ENCODE measurements at places on chromosomes 3 and 15.
A peak's percentile ranks its signal among the peaks of the same experiment; 100 is the strongest.

GRCh38 chr3:8857720-8858367, 88.4 kb upstream of the OXTR start:
- no peak for DNase-seq

GRCh38 chr15:83565138-83565537, 88.8 kb upstream of the ADAMTSL3 start:
- no peak for DNase-seq

GRCh38 chr15:85704720-85705429, 89.8 kb downstream of the KLHL25 start:
- DNase-seq: no peak

GRCh38 chr3:19543212-19543841, 390.7 kb downstream of the EFHB start:
- peak; percentile 28 for DNase-seq

DNA sequence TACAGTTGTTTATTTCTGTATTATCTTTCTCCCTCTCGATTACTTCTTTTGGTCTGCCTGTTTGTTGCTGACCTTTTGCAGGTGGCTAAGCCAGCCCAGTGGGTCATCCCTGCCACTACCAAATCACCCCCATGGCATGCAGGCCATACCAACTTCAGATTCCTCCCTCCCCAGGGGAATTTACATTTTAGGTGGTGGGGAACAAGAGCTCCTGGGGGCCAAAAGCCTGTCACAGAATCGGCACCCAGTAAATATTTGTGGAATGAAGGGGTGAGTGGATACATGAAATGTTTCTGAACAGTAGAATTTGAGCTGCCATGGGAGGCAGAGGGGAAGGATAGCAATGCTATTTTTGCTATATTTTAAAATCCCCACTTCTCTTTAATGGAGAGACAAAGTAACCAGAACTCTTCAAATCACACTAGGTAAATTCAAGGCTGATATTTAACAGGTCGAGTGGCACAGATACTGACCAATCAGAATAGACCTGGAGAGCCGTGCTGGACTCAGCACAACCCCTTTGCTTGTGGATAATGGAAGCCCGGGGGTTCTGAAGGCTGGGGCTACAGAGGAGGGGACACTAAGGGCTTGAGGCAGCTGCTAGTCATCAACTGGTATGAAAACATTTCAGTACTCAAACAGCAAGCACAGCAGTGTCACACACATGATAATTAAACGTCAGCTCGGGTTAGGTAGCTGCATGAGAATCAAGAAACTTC, 54.3 kb upstream of the SMAD3 start:
- no peak for DNase-seq

GRCh38 chr3:107833043-107833442, 257.8 kb downstream of the CD47 start:
- no peak for DNase-seq

DNA sequence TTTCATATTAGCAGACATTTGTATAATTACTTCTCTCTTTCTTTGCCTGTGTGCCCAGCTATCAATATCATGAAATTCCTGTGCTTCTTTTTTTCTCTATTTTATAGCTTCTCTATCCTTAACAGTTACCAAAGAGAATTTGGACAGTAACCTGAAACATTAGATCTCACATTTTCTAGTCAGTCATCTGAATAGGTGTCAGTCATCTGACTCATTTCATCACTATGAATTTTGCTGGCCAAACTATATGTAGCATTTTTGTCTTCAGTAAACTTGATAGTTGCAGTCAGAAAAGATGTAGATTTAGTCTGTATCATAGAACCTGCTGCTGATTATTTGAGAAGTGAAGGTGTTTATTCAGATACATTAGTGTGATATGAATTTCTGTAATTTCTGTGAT, 52.6 kb downstream of the HMG20A start:
- no peak for DNase-seq

DNA sequence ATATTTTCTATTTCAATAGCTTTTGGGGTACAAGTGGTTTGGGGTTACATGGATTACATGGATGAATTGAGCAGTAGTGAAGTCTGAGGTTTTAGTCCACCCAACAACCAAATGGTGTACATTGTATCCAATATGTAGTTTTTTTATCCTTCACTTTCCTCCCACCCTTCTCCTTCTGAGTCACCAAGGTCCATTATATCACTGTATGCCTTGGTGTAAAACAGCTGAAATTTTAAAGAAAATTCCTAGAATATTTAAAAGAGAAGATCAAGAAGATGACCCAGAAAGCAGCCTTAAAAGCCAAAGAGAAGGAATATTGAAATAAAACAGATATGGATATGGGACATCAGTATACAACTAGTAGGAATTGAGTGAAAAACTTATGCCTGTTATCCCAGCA, 204.2 kb upstream of the COL8A1 start:
- no peak for DNase-seq
